ENCODE measurements at places on chromosomes 2 and 18. TPM values are rescaled to one million over a fixed set of nuclear protein-coding genes. Genes with fewer than 3 reads are reported as not detected.

GRCh38 chr2:237598468-237599208 is 8.1 kb upstream of the RAB17 start:
- no peak for DNase-seq

DNA sequence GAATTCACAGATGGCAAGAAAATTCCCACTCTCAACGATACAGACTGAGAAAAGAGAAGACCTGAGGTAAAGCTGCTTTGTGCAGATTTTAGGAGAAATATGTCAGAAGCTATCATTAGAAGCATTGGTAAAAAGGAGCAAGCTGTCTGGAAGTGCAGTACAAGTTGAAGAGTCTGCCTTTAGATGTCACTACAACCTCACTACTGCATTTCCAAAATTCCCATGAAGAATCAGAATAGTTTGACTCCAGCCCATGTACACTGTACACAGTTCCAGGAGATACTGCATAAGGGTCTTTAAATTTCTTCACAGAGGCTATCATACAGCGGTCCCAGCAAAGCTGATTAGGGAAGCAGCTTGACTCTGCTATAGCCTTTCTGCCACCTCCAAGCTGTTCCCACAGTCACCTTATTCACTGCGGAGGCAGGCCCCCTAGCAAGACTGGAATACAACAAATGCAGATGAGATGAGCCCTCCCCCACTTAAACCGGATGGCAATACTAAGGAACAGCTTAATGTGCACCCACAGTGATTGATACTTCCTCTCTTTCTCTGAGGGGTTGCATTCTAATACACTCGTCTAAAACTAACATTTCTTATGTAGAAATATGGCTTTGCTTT is 527.4 kb downstream of the TMEM182 start:
- no peak for DNase-seq

- no peak for DNase-seq
These were observed 155.7 kb downstream of the RDH14 start for GRCh38 chr2:18404708-18405107.

DNA sequence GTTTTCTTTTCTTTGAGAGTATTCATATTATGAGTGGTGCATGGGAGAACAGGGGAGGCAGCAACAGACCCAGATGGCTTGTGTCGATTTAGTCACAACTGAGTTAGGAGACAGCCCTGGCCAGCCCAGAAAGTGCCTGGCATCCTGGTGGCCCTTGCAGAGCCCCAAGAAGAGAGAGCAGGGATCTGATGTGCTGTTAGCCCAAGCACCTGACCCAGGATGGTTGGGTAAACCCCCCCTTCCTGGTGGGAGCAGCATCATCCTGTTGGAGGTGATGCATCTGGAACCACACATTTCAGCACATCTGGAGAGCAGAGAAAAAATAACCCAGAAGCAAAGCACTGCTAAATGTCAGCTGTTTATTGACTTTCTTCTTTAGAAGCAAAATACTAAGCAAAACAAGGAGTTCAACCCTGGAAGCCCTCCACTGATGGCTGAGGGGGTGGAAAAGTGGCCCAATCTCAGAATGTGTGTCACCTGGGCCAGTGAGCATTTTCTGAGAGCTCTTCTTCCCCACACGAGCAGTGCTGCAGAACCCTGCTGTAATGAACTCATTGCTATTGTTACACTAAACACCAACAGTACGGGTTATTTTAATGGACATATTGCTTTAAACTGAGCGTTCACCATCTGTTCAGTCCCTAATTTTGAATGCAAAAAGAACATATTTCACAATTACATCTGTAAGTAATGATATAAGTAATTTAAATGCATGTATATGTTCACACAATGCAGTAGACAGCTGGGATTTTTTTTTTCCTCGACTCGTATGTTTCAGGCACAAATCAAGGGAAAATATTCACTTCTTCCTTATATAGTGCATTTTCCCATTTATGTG is 100.6 kb upstream of the SMIM21 start:
- DNase-seq = no peak

The OSR1 gene
- total RNA-seq = 40.0 TPM

The CHRNG gene
- not detected for total RNA-seq

The CHRND gene
- total RNA-seq = not detected
